Bone marrow (tissue), 2 donors: ENCODE measurements at places on chromosomes 6 and 20.

DNA sequence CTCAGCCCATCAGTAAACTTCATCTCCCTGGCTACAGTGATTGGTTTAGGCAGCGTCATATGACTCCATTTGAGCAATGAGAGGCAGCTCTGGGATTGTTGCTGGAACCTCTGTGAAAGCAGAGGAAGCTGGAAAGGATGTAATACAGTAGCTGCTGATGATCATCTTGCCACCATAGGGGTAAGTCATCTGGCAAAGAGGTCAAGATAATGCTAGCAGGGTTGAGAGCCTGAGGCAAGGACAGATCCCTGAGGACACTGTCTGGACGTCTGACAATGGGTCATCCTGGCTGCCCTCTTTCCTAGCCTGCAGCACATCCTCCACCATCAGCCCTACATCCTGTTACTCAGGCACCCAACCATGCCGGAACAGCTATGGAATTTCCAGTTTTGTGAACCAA lies 25.5 kb upstream of the FKBP1A start:
- no peak for DNase-seq

GRCh38 chr6:109891924-109892323 lies 86.2 kb upstream of the GPR6 start:
- DNase-seq: no peak

DNA sequence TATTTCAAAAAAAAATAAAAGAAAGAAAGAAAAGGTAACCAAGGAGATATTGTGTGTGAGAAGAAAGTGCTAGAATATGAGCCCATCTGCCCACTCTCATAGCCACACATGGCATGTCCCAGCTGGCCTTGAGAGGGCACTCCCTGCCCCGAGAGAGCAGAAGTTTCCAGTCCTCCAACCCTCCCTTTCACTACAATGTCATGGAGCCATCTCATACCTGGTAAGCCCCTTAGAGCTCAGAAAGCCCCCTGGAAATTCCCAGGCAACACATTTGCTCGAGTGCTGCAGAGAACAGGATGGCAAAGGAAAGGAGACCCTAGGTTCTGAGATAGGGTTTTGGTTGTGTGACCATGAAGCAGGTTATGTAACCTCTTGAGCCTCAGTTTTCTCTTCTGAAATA lies 75.8 kb upstream of the RIN2 start:
- DNase-seq: no peak

- DNase-seq: peak; percentile 2
Observed at GRCh38 chr6:150891888-150892485, 26.5 kb downstream of the MTHFD1L start.

GRCh38 chr6:5337573-5337972 lies 76.3 kb downstream of the FARS2 start:
- no peak for DNase-seq

DNA sequence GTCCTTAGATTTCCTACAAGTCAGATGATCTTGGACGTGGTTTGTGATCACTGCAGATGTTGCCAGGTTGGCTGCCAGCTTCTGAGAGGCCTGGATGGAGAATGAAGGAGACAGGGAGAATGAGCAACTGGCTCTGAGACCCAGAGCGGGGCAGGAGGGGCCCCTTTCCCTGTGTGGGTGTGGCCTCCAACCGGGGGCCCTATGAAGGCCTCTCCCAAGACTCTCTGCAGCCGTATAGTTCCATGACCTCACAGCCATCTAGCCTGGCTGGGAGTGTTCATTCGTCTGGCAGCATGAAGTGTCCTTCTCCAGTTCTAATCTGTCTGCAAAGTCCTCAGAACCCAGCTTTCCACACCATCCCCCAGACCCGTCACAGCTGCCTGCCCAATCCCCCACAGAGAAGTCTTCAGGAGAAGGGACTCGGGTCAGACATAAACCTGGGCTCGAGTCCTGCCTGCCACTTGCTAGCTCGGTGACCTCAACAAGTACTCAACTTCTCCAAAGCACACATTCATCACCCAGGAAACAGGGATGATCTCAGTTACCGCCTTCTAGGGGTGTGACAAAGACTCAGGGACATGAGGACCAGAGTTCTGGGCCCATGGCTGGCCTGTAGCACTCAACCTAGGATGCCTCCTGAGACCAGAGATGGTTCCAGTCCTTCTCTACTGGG lies 122.6 kb downstream of the EDN3 start:
- DNase-seq: no peak

DNA sequence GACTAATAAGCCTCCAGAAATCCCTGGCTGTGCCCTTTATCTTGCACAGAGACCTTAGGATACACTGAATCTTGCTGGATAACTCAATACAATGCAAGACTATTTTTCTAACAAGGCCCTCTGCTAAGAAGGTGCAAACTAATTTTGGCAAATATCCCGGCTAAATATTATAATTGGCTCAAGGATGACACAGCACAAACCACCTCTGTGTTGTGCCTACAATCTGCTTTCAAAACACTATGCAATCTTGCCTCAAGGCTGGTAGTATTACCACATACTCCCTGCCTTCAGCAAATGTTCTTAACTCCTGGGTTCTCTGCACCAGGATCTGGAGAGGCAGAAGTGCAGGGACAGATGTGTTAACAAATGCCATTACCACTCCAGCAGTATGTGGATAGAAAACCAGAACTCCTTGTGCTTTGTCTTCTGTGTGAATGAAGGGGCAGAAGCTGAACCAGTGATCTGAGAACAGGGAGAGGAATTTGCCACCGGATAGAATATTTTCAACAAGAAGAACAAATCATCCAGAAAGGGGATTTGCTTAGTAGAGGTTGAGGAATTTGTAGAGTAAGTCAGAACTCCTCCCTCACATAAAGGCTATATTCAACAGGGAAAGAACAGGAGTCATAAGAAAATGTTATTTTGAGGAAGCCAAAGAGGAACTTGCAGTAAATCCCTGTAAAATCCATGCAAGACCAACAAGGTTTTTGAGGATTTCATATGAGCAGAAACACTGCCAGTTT lies 74.1 kb upstream of the SLC4A11 start:
- no peak for DNase-seq

- no peak for DNase-seq
Observed at GRCh38 chr6:37570482-37571133, 70.9 kb upstream of the CCDC167 start.

- no peak for DNase-seq
Observed at GRCh38 chr20:48056218-48056617, 270.9 kb upstream of the SULF2 start.

GRCh38 chr20:38827770-38828281 lies 22.3 kb downstream of the PPP1R16B start:
- no peak for DNase-seq

GRCh38 chr6:47170617-47170947 lies 128.4 kb upstream of the ADGRF1 start:
- no peak for DNase-seq

GRCh38 chr20:21395051-21395665 lies 2.2 kb downstream of the NKX2-4 start:
- no peak for DNase-seq

- DNase-seq: no peak
Observed at GRCh38 chr6:79610306-79611009, 20.7 kb upstream of the SH3BGRL2 start.

- no peak for DNase-seq
Observed at GRCh38 chr6:142617158-142617557, 315.4 kb downstream of the ADGRG6 start.

- no peak for DNase-seq
Observed at GRCh38 chr20:18832546-18833200, 19.1 kb downstream of the SCP2D1 start.

- peak; percentile 97 for DNase-seq
Observed at GRCh38 chr20:20734475-20734948, 22.1 kb upstream of the RALGAPA2 start.

- DNase-seq: no peak
Observed at GRCh38 chr20:41049451-41049850, 20.8 kb downstream of the TOP1 start.

DNA sequence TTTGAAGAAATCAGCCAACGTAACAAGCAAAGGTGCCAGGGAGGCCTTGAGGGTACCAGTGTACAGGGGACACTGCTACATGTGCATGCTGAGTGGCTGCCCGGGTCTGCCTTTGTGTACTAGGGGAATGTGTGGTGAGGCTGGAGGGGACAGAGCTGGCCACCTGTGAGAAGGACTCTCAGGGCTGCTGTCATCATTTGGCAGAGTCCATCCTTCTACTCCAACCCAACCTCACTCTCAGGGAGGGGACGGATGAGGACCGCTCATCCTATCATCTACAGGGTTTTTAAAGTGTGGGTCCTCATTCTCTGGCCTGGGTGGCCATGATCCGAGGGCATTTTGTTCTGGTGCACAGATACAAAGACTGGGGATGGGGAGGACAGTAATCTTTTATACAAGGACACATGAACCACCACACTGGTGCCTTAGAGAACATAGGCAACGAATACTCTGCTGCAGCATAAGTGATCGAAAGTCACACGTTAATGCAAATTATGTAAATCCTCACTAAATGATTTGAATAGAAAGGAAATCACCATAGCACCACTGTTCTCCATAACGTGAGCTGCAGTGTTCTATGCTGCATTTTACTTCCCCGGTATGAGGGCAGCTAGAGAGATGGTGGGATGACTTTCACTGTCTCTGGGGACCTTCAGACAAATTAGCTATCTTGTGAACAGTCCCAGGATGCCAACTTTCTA lies 181.4 kb downstream of the GMPR start:
- no peak for DNase-seq

DNA sequence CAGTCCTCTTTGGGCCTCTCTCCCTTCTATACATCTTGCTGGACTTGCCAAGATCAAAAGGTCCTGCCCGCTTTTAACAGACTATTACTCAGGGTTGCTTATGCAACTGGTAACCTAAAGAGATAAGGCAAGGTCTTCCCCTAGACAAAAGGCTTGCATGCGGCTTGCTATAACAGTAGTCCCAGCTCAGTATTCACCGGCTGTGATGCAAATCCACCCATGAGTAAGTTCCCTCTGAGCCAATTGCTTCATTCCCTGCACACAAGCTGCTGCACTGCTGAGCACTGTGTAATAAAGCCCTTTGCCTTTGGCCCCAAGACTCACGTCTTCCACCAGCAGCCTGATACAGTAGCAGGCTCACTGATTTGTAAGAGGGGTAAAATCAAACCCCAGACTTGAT lies 363.8 kb downstream of the PRKN start:
- no peak for DNase-seq

GRCh38 chr6:134217105-134217797 lies 100.7 kb downstream of the SGK1 start:
- DNase-seq: no peak

DNA sequence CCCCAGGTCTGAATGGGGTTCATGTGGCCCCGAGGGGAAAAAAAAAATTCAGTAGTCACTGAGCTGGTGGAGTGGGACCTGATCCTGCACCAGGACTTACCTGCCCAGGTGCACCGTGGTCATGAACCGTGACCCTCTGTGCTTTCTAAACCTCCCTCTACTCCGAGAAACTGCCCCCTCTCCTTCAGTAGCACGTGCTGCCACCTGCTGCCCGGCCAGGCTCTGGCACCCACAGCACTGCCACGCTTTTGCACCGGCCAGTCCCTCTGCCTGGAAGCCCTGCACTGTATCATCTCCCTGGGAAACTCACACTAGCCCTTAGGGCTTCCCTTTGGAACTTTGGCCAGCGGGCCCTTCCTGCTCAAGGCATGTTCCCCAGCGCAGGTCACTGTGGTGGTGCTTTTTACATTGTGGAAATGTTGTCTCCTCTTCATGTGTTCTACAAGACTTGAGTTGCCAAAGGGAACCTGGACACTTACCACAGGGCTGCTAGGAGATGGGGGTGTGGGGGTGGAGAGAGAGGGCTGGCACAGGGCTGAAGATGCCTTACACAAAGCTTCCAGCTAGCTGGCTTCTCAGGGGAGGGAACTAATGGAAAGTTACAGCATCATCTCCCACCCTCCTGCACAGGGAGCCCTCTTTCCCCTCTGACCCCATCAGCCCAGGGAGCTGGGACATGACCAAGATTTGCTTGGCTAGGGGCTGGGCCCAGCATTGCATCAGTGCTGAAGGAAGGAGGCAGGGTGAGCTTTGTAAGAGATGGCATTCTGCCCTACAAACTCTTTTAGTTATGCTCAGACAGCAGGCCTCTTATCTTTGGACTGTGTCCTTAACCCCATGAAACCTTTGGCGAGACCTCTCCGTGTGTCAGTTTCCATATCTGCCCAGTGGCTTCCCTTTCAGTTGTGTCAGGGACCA lies 2.5 kb upstream of the PTPRT start:
- no peak for DNase-seq

DNA sequence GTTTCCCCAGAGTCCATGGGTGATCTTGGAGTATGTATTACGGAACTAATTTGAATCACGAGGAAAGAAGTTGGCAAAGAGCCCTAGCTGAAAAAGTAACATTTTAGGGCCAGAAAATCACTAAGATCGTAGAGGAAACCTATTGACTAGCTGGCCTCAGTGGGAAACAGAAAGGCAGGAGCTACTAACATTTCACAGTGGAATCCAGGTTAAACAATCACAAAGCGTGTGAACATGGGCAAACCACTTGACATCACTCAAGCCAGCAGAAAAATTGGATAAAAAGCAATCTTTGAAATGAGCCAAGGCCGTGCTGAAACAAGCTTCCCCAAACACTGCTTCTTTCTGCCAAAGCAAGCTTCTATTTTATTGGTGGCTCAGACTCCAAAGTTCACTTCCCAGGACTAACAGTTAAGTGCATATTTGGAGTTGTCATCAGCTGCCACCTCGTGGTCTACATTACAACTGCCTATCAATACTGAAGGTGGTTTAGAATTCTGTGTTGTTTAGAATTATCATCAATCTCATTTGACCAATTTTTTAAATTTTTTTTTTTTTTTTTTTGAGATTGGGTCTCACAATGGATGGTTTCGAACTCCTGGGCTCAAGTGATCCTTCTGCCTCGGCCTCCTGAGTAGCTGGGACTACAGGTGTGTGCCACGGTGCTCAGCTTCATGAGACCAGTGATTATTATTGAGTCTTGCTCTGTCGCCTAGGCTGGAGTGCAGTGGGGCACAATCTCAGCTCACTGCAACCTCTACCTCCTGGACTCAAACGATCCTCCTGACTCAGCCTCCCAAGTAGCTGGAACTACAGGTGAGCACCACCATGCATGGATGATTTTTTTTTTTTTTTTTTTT lies 10.6 kb downstream of the RPS10 start:
- DNase-seq: peak; percentile 76

DNA sequence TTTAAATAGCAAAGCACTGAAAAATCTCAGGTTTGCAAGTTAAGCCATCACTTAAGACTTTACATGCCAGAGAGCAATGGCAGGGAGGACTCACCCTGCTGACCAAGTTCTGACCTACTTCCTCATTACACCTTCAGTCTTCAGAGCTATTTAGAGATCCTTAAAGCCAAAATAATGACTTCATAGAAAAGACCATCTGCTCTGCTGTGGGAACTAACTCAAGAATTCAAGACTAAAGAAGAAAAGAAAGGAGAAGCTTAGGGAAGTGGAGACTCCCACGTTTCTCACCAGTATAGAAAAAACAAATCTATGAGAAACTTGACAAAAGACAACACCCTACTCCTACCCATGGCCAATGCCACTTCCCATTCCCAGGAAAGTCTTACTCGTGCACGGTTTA lies 28.6 kb downstream of the XPO5 start:
- no peak for DNase-seq
